ENCODE measurements at places on chromosomes 6 and 20.

DNA sequence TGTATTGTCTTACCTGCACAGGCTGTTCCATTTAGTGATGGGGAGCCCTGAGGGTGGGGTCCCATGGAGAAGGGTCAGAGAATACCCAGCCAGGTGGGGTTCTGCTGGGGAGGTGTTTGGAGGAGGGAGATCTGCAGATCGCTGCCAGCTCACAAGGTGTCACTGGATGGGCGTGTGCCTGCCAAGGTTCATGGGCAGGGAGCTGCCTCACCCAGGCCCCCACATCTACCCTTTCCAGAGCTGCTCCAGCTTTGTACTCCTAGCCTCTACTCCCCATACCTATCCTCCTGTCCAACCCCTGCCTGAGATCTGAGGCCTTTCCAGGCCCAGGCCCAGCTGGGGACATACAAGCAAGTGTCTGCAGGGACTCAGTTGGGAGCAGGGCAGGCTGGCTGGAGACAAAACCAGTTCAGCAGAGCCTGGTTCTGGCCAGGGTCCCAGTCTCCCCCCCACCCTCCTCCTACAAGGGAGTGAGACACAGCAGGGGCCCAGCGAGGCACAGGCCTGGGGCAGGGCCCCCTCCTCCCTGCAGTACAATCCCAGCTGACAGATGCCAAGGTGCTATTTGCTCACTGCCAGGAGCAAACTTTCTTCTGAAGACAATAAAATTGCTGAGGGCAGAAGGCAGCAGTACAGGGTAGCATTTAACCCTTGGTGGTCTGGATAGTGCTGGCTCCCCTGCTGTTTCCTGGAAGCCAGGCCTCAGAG, 19.7 kb downstream of the SPDEF start:
- DNase-seq: no peak

DNA sequence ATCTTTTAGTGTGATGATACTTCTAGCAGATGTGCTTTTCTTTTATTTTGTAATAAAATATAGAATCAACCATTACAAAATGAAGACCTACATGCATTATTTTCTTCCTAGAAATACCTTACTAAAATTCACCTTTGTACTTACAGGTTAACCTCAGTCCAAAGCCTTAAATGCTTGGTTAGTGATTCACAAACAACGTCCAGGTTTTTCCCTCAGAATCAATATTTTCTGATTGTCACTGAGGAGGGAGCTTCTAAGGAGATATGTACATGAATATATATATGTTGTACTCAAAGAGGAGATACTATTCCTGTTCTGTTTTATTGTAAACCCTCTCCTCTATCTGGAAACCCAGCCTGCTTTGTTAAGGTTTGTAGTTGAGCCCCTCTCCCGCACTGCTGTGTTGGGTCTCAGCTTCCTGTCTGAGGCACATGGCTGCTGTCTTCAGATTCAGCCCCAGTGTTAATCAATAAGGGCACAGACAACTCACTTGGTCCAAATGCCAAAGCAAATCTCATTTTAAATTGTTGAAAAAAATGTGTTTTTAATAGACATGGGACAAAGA, 33.9 kb upstream of the HS3ST5 start:
- DNase-seq: no peak

DNA sequence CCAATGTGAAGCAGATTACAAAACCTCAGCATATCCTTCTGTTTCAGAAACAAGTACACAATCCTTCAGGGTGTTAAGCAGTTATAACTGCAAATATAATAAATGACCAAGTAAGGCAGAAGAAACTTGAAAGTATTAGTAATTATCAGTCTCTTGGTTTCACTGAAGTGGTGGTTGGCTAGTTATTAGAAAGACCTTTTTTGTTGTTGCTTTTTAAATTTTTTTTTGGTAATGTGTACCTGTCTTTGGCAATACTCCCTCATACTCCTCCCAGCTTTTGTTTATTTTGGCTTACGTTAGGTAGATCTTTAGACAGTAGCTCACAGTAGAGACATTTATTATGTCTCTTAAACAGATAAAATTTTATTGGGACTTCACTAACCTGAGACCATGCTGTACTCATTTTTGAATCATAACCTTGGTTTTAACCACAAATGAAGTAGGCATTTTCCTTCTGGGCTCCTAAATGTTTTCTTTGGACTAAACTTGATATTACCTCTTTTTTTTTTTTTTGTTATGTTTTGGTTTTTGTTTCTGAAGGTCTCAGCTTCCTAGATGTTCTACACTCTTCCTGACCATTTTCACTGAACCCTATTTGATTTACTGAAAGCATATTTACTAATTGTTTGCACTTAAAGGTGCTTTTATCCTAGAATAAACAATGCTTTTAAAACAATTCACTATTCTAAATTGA, 6.4 kb downstream of the CD2AP start:
- DNase-seq: no peak

DNA sequence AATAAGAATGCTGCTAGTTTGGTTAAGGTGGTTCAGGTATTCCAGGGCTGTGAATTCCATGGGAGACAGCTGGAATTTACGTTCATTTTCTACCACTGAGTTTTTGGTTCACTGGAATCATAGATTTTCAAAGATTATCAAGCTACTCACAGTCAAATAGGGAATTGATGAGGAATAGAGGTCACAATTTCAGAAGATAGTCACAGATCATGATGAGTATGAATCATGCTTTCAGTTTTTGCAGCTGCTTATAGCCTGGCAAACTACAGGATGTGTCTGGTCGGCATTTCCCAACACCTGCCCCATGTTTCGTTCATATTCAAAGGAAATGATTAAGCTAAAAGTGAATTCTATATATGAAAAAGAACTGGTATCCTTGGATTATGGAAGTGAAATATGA, 58.7 kb downstream of the BCKDHB start:
- peak; percentile 43 for DNase-seq

GRCh38 chr6:68760485-68760884, 125.4 kb downstream of the ADGRB3 start:
- DNase-seq: peak; percentile 15

DNA sequence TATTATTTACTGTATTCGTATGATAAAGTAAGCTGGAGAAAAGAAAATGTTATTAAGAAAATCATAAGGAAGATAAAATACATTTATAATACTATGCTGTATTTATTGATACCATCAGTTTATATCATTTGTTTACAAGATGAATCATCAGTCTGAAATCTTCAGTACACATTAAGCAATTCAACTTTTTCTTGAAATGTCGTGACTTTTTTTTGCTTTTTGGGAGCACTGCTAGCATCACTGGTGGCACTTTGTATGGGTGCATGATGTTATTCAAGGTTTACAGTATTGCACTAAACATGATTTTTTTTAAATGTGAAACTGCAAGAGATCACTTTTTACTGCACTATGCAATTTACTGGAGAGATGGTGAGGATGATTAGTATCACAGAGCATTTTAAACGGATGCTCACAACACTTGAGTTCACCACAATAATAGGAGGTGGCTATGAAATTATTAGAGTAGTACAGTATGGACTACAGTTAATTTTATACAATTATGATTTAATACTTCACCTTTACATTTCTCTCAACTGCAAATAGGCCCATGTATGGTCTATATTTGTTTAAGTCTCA, 85.9 kb downstream of the SNAP25 start:
- no peak for DNase-seq

DNA sequence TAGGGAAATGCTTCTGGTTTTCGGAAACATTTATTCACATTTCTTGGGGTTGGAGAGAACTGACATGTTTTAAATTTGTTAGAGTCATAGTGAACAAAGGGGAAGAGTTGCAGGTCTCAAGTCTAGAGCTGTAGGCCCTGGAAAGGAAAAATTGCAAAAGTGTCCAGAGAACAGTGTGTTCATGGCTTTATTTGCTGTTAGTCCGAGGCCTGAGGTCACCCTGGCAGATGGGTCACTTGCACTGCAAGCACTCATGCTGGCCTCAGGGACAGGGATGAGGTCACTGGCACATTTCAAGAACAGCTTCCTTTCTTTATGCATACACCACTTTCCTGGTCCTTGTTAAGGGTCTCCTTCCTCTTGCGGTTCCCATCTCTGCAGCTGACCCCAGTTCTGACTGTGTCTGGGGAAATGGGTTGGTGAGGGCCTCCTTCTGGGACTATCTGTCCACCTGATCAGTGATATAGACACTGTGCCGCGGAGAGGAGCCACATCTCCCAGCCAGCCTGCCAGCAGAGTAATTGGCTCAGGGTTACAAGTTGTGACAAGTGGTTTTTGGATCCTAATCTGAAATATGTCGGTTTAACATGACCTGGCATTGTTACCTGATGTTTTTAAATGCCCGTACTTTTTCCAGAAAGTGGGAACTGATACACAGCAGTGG, 194.0 kb downstream of the EYA4 start:
- DNase-seq: peak; percentile 15

DNA sequence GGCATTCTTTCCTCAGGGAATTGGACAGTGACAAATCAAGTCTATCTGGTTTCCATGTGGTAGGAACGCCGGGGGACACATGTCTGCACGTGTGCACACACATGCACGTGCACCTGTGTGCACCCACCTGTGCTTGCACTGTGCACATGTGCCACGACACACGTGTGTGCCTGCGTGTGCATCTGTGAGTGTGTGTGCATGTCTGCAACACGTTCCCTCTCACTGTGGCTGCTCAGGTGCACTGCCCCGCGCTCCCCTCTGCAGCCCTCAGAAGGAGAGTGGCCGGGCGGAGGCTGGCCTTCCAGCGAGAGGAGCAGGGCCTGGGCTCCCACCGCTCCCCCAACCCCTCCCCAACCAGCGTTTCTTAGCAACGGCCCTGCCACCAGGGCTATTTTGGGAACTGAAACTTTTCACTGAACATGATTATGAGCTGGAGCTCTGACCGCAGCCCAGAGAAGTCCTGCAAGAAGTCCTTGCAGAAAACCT, 147.8 kb downstream of the PHACTR3 start:
- DNase-seq: no peak

DNA sequence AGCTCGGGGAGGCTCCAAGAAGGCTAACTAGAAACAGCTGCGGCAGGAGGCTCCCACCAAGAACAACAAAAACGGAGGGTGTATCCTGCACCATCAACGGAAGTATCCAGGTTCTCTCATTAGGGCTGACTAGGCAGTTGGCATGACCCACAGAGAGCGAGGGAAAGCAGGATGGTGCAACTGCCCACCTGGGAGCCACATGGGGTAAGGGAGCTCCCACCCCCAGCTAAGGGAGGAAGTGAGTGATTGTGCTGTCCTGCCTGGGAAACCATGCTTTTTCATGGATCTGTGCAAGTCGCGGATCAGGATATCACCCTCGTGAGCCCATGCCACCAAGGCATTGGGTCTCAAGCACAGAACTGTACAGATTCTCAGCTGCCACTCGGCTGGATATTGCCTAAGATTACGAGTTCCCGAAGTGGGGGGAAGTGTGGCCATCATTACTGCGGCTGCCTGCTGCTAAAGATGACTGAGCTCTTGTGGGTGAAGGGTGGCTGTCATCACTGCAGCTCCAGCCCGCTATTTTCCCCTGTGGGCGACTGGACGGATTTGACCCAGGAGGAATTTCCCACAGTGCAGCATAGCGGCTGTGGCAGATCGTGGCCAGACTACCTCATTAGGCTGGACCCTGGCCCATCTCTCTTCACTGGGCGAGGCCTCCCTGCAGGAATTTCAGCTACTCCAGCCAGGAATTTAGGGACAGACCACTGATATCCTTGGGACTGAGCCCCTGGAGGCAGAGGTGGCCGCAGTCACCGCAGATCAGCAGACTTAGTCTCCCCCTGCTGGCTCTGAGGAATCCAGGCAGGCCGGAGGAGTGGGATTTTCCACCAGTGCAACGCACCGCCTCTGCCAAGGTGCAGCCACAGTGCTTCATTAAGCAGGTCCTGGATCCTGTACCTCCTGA, 515.7 kb downstream of the FRK start:
- DNase-seq: no peak

GRCh38 chr20:23915844-23916243, 36.3 kb upstream of the CST5 start:
- no peak for DNase-seq

DNA sequence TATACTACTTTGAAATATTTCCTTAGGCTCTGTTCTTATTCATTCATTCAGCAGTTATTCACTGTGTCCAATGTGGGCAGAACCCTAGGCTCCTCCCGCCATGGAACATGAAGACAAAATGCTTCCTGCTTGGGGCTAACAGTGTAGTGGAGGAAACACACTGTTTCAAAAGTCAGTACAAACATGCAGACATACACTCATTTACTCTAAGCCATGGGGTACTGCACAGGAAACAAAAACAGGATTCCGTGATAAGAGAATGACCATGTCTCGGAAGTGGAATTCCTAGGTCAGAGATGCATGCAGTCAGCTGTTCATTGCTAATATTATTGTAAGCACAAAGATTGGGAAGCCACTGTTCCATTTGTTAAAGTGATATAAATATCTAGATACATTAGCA, 18.4 kb upstream of the FAM209A start:
- DNase-seq: no peak

DNA sequence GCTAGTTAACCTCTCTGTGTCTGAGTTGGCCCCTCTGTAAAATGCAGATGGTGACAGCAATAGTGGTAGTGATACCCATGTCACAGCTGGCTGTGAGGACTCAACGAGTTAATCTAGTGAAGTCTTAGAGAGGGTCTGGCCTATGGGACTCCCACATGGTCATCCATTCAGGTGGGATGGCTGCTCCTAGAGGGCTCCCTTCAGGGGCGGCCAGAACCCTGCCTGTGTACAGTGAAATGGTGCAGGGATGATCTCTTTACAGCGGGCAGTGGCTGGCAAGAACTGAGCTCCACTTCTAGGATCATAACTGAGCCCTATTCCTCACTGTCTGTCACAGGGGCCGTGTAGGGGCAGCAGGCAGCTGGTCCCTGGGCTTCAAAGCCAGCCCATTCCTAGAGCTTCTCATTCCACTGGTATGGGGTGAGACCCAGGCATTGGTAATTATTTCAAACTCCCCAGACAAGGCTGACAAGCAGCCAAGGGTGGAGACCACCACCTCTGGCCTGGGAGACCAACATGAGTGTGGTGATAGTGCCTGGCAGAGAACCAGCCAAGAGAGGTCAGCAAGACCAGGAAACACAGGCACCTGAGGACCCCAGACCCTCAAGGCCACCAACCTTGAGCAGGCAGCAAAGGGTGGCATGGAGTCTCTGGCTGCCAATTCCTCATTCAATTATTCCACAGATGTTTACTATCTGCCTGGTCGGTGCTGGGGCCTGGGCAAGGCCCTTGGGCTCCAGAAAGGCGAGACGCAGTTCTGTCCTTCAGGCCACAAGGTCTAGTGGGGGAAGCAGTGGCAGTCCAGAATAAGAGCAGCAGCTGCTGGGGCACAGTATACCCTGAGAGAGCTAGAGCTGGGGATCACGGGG, 103.4 kb downstream of the MRPL14 start:
- no peak for DNase-seq

DNA sequence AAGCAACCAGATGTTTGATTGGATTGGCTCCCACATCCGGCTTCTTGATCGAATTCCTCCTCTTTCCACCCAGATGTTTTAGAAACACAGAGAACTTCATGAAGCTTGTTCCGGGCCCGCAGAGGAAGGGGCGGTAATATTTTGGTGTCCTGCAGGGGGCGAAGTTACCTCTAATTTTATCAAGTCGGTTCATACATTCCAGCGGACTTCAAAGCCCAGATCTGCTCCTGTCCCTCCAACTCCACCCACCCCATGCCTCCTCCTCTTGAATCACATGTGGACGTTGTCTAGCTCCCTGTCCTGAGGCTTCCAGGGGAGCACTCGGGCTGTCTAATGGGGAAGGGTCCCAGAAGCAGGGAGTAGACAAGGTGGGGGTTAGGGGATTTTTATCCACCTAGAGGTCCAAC, 2.9 kb upstream of the BMP6 start:
- DNase-seq: peak; percentile 75

Data from SHP77 (cell line).